ENCODE measurements at places on chromosomes 13 and 19. TPM values are rescaled to one million over a fixed set of nuclear protein-coding genes. Genes with fewer than 3 reads are reported as not detected.
A peak's percentile ranks its signal among the peaks of the same experiment; 100 is the strongest.

DNA sequence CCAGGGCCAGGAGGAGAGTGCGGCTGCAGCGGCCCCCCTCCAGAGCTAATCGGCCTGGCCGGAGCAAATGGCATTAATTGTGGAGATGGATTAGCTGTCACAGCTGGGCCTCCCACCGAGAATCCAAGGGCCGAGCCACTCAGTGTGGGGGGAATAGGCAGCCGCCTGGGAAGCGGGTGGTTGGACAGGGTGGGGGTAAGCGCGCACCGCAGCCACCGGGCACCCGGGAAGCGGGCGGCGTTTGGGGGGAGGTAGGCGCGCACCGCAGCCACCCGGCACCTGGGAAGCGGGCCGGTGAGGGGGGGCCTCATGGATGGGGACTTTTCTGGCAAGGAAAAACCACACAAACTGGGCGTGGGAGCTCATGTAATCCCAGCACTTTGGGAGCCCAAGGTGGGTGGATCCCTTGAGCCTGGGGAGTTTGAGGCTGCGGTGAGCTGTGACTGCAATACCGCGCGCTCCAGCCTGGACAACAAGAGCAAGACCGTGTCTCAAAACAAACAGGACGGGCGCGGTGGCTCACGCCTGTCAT, 9.7 kb downstream of the R3HDM4 start:
- no peak for DNase-seq

DNA sequence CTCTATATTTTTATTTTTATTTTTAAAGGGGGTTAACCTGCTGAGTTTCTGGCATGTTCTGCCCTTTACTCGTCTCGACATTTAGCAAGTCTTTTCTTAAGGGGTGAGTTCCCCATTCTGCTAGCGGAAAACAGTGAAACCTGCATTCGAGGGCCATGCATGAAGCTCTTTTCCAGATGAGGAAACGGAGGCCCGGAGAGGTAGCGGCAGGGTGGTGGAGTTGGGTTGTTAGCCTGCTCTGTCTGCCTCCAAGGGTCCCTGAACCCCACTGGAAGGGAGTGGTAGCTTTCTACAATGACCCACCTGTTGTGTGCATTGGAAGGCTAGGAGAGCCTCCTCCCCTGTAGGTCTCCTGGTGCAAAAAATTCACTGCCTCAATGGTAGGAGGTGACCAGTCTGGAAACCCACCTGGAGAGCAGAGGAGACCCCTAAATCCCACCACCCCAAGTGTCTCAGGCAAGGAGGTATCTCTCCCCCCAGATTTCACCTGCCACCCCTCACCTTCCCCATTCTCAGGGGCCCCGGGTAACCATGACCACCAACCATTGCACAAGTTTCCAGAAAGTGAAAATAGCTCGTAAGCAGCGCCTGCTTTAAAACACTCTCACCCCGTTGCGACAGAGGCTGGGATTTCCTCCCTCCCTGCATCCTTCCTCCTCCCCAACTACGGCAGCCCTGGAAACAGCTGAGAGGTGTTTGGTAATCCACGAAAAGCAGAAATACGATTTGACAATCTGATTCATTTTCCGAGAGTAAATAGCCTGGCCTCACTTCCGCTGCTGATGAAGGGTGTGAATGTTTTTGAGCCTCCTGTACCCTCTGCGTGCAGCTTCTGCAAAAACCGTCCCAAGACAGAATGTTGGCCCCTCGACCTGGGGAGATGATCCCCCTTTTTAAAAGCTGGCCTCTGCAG, 3.5 kb downstream of the KLF2 start:
- DNase-seq = no peak

GRCh38 chr13:46721054-46721453, 75.9 kb downstream of the ESD start:
- peak; percentile 28 for DNase-seq

DNA sequence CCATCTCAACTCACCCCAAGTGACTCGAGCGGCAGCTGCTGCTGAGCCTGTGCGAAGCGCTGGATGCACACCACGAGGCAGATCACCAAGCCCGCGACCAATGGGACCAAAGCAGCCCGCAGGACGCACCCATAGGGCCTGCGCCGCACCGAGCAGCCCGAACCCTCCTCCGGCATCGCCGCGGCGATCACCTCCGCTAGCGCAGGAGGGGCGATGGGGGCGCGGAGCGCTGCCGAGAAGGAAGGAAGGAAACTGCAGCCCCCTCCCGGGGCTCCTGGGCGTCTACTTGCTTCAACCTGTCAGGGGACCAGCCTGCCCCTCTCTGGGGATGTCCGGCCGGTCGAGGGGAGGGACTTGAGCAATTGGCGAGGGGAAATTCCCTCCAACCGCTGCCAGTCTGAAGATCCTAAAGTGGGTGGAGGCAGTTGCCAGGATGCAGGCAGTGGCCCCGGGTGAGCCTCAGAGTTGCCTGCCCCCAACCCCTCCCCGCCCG, at the start of gene CD70:
TSS of gene CD70 (minus strand) at position 324 of the 493 bp plus-strand sequence. CDS start at position 176, 148 bp downstream.
- no peak for DNase-seq

GRCh38 chr13:96081888-96082287, 8.0 kb upstream of the HS6ST3 start:
- no peak for DNase-seq

DNA sequence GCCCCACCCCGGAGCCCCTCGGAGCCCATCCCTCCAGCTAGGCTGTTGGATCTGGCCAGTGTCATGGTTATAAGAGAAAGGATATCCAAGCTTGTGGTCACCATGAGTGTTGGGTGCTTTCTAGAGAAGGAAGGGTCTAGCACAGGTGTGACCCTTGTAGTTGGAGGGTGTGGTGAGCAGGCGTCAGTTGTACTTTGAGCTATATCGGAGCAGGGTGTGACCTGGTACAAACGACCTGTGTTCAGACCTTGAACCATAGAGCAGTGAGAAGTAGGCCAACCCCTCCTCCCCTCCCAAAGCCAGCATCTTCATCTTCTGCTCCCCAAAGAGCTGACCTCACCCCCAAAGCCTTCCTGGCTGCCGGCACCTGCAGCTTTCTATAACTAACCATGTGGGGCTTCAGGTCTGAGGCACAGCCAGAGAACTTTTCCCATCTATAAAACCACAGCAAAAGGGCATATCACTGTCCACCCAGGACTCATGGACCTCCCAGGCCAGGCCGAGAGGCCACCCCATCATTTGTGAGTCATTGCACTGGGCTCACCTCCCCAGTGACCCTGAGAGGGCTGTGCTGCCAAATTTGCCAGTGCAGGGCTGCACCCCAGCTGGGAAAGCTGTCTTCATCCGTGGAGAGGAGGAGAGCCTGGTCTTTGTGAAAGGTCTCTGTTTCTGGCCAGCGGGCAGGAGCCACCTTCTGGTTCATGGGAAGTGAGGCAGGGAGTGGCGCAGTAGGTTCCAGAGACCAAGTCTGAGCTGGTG, 14.2 kb downstream of the RAB8A start:
- no peak for DNase-seq

DNA sequence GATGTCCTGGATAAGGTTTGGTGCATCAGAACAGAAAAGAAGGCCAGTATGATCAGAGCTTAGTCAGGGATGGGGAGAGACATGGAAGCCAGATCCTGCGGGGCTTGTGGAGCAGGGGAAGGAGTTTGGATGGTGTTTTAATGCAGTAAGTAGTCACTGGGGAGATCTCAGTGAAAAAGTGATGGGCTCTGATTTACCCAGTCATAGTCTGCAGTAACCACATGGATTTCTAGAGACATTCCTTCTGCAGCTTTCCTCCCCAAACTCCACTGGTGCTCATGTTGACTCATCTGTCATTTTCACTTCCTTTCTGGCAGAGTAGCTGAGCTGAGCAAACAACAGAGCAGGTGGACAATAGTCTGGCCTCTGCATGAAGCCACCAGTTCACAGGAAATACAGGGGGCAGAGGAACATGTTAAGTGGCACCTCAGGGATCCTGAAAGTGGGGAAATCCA, 144.1 kb downstream of the DPF1 start:
- DNase-seq = peak; percentile 87

CBLC gene
- total RNA-seq = 68.8 TPM

GRCh38 chr13:23899555-23899954, 2.3 kb upstream of the C1QTNF9B start:
- no peak for DNase-seq

DNA sequence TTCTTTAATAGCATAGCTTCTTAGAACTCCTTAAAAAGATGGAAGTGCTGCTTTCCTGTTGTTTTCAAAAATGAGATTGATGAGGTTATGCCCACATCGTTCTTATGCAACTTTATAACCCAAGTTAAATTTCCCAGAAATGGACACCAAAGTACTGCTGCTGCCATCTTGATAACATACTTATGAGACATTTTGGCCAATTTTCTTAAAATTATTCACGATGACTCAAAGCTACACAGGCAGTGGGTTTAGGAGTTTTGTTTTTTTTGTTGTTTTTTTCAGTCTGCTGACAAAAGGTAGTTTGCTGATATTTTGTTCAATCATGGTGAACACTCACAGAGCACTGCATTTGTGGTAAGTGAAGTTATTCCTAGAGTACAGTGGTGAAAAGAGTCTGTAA, 54.9 kb upstream of the RFC3 start:
- no peak for DNase-seq

GRCh38 chr19:13834244-13835069, 39.2 kb downstream of the ZSWIM4 start:
- peak; percentile 69 for DNase-seq

DNA sequence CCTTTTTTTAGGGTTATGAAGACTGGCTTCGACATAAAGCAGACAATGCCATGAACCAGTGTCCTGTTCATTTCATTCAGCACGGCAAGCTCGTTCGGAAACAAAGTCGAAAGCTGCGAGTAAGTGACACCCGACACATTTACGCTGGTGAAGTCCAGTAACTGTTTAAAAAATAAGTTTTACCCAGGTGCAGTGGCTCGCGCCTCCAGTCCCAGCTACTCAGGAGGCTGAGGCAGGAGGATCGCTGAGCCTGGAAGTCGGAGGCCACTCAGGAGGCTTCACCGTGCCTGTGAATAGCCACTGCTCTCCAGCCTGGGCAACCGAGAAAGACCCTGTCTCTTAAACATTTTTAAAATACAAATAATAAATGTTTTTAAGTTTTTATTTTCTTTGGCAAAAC, 120.8 kb downstream of the ATP11A start:
- no peak for DNase-seq

IRF3 gene
- 181 TPM for total RNA-seq

- DNase-seq = peak; percentile 85
These were observed 21.6 kb downstream of the VASP start for GRCh38 chr19:45528744-45529419.

DNA sequence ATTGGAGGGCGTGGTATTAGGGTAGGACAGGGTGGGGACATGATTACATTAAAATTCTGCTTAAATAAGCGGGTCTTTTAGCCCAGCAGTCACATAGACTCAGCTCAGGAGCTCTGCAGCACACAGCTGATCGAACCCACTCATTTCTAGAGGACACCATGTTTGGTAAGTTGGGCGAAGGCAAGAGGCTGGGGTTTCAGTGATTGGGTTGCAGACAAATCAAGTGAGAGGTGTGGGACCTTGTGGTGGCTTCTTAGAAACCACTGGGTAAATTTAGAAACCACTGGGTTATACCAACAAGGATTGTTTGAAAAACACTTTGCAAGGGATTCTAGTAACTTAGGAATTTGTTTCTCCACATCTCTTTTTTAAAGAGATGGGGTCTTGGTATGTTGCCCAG, at the start of gene LEUTX:
TSS of gene LEUTX (plus strand) at position 92 of the 400 bp plus-strand sequence. CDS start at position 159, 67 bp downstream.
- DNase-seq = no peak

DNA sequence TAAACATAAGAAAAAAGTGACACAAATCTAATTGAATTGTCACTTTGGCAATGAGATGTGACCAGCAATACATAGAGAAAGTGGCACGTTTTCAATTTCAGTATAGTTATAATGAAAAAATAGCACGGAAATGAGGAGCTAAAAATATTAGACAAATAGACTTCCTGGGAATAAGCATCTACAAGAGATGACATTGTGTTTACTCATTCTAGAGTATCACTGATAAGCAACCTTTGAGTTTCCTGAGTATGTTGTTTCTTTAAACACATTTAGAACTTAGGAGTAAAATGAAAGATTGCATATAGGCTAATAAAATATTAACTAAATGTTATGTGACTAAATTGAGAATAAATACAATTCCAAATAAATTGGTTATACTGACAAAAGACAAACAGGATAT, 207.1 kb upstream of the SLITRK6 start:
- DNase-seq = no peak

DNA sequence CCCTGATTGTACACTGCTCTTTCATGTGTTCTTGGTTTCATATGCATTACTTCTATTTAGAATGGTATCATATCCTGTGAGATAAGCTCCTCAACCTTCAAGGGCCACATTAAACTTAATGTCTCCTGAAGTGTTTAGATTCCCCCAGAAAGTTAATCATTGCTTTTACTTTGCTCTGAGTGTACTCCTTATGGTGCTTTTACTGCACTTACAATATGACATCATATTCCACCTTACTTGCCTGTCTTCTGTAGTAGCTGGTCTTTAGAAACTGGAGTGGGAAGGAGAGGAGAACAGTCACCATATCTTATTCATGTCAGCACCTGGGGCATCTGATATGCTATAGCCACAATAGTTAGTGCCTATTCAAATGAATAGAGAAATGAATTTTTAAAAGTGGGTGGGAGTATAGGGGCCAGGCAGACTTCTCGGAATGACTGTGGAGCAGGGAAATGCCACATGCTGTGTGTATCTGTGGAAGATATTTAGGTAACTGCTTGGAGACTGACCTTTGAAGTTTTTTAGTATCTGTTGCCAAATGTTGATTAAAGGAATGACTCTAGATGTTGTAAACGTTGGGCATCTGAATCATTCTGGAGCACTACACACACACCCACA, 40.2 kb downstream of the SLAIN1 start:
- DNase-seq = no peak

GRCh38 chr13:37340901-37341670, 235.6 kb upstream of the CSNK1A1L start:
- no peak for DNase-seq

GRCh38 chr13:34847766-34848165, 94.3 kb upstream of the NBEA start:
- no peak for DNase-seq

DNA sequence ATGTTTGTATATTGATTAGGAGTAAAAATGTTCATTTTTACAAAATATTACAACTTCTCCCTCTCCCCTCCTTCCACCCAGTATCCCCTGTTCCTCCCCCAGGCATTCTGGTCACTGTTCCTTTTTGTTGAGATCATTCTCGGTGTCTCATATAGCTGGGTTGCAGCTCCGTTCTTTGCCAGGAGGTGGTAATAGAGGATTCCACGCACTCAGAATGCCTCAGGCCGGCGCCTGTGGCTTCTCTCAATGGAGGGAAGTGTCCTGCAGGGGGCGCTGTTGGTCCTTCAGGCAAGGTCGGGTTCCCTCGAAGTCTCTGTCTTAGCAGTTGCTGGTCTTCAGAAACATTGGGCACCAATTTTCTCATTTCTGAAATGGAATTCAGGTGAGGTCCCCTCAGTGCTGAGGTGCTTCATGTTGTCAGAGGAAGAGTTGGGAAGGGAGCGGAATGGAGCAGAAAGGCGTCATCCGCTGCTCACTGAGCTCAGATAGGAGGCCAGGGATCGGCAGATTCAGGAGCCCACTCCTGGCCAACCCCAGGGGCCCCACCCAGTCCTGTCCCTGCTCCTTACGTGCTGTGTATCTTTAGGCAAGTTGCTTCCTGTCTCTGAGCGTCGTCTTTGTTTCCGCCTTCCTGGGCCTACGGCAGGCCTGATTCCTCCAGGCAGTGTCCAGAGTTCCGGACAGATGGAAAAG, 10.3 kb upstream of the GARIN5A start:
- peak; percentile 20 for DNase-seq
